ENCODE measurements at places on chromosomes 6 and 20. TPM values are rescaled to one million over a fixed set of nuclear protein-coding genes. Genes with fewer than 3 reads are reported as not detected.

The ULBP3 gene
- 8.4 TPM for total RNA-seq

The SCRT2 gene
- total RNA-seq = 4.7 TPM

The CCDC170 gene
- total RNA-seq = 0.74 TPM

The CHRNA4 gene
- total RNA-seq = 22.4 TPM

The RIPOR2 gene
- 21.4 TPM for total RNA-seq

The SLC4A11 gene
- under 0.01 TPM for total RNA-seq

The GPR6 gene
- total RNA-seq = 0.74 TPM

The LTA gene
- total RNA-seq = not detected

The MOCS1 gene
- 5.7 TPM for total RNA-seq

The RCAN2 gene
- total RNA-seq = 10.8 TPM

The BCLAF1 gene
- total RNA-seq = 171 TPM

The TCP11 gene
- total RNA-seq = 0.25 TPM

The CCN6 gene
- total RNA-seq = not detected

The MEP1A gene
- total RNA-seq = under 0.01 TPM

The TBC1D7 gene
- 18.2 TPM for total RNA-seq

The NRSN1 gene
- total RNA-seq = 28.8 TPM

The SCUBE3 gene
- total RNA-seq = 1.7 TPM

The ME1 gene
- 5.7 TPM for total RNA-seq

The AIF1 gene
- total RNA-seq = 5.7 TPM

The CGA gene
- not detected for total RNA-seq

The GNL1 gene
- total RNA-seq = 27.8 TPM

The APOM gene
- 0.98 TPM for total RNA-seq

The DSP gene
- total RNA-seq = 9.3 TPM

The PSORS1C2 gene
- not detected for total RNA-seq
